Sigmoid colon (tissue), 7 donors: ENCODE measurements at places on chromosomes 2 and 18. TPM values are rescaled to one million over a fixed set of nuclear protein-coding genes. Genes with fewer than 3 reads are reported as not detected.

The PROKR1 gene
- total RNA-seq, result not detected

DNA sequence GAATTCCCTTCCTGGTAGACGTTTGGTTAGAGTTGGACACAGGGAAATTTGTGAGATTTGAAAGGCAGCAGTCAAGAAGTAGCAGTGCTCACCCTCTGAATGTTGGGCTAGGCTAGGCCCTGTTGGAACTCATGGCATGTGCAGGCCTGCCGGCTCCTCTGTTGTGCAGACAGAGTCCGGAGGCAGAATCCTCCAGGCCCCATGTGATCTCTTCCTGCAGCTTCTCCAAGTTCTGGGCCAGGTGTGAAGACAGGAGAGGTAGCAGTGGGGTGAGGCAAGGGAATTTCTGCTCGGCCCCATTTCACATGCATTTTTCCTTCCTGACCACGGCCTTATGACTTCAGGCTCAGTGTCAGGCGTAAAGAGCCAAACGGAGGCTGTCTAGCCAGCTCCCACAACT is 36.9 kb upstream of the RAB31 start:
- no peak for DNase-seq
- H3K27me3 ChIP-seq, result no peaks in the 10 kb centered on the region
- H3K4me3 ChIP-seq, result no peak overlapping the region
- no peaks in the 10 kb centered on the region for H3K36me3 ChIP-seq
- H3K4me1 ChIP-seq, result no peaks in the 10 kb centered on the region

The BCL11A gene
- total RNA-seq, result 17.4 TPM

DNA sequence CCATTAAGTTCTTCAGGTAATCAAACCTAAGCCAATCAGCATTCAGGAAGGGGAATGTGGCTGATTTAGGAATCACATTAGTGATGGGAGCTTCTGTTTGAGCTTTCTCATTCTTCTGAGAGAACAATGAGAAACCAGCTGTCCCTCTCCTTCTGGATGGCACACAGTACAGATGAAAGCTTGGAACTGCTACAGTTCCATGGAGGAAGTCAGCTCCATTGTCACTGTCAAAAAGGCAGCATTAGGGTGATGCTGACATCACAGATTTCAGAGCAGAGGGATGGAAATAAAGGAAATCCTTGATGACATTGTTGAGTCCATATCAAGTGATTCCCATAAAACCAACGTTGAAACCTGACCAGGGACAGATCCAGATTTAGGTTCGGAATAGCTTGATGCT is 36.1 kb upstream of the ACYP2 start:
- H3K27ac ChIP-seq, result no peak overlapping the region
- no peaks in the 10 kb centered on the region for H3K27me3 ChIP-seq
- H3K36me3 ChIP-seq, result no peaks in the 10 kb centered on the region
- no peak for DNase-seq
- no peaks in the 10 kb centered on the region for H3K4me1 ChIP-seq

DNA sequence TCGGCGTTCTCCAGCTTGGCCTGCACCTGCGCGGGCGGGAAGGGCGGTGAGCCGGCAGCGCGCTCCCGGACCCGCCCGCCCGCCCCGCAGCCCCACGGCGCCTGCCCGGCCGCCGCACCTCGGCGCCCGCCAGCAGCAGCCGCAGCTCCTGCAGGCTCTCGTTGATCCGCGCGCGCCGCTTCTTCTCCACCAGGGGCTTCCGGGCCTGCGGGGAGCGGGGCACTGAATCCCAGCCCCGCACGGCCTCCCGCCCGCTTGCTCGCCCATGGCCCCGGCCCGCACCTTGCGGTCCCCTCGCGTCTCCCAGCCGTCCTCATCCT is 335 bp downstream of the HES6 start:
- peak overlapping the region; percentile 76 for H3K4me3 ChIP-seq
- H3K36me3 ChIP-seq, result no peaks in the 10 kb centered on the region
- peak; percentile 70 for DNase-seq
- no peaks in the 10 kb centered on the region for H3K27me3 ChIP-seq
- H3K4me1 ChIP-seq, result peaks cover 51% of the 10 kb centered on the region
- H3K27ac ChIP-seq, result peak overlapping the region; percentile 81

- H3K36me3 ChIP-seq, result no peaks in the 10 kb centered on the region
- no peaks in the 10 kb centered on the region for H3K27me3 ChIP-seq
- DNase-seq, result no peak
Observed at GRCh38 chr2:217218269-217219163, 358.7 kb upstream of the TNP1 start.

The NT5DC4 gene
- total RNA-seq, result not detected

- H3K36me3 ChIP-seq, result no peaks in the 10 kb centered on the region
- H3K27me3 ChIP-seq, result no peaks in the 10 kb centered on the region
- no peak for DNase-seq
- H3K27ac ChIP-seq, result peak overlapping the region; percentile 97
- H3K4me1 ChIP-seq, result peaks cover 69% of the 10 kb centered on the region
- H3K4me3 ChIP-seq, result no peak overlapping the region
Observed at GRCh38 chr2:127669056-127669455, 6.3 kb downstream of the LIMS2 start.

GRCh38 chr2:21165350-21165749 is 41.6 kb downstream of the TDRD15 start:
- DNase-seq, result no peak
- H3K36me3 ChIP-seq, result no peaks in the 10 kb centered on the region
- H3K27ac ChIP-seq, result no peak overlapping the region
- H3K4me1 ChIP-seq, result no peaks in the 10 kb centered on the region

The C2orf72 gene
- 0.36 TPM for total RNA-seq

DNA sequence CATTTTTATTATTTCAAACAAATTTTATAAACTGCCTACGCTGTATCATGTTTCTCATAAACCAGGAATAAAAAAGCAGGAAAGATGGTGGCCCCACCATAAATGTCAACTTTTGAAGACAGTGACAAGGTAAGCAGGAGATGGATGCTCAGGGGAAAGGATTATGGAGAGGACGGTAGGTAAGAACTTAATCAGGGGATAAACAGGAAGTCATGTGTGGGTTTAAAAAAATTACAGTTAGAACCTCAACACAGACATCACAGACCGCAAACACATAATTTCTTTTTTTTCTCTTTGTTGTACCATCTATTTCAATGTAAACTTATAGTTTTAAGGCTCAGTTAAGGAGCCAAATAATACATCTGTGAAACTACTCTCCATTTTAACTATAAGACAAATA is 575.2 kb upstream of the SLC8A1 start:
- H3K27me3 ChIP-seq, result no peaks in the 10 kb centered on the region
- H3K4me1 ChIP-seq, result no peaks in the 10 kb centered on the region
- no peak for DNase-seq
- H3K27ac ChIP-seq, result no peak overlapping the region

- DNase-seq, result peak; percentile 65
- no peaks in the 10 kb centered on the region for H3K36me3 ChIP-seq
- H3K4me3 ChIP-seq, result peak overlapping the region; percentile 23
- no peaks in the 10 kb centered on the region for H3K4me1 ChIP-seq
- no peak overlapping the region for H3K27ac ChIP-seq
Observed at GRCh38 chr2:133674433-133675331, 106.4 kb upstream of the NCKAP5 start.

DNA sequence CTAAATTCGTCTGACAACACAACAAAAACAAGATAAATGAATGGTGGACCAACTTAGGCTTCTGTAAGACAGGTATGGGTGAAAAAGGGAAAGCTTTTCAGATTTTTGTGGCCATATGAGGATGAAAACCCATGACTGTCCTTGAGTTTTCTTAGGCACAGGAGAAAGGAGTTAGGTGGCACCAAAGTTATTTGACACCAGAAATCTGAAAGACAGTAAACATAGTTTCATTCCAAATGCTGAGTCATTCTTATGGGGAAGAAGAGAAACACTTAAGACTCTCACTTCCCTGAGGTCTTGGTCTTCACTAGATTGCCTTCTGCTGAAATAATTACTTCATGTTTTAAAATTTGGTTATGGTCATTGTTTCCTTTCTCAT is 5.2 kb upstream of the GPD2 start:
- peak overlapping the region; percentile 32 for H3K27ac ChIP-seq
- peaks cover 12% of the 10 kb centered on the region for H3K4me1 ChIP-seq
- no peaks in the 10 kb centered on the region for H3K27me3 ChIP-seq
- no peak overlapping the region for H3K4me3 ChIP-seq
- H3K36me3 ChIP-seq, result no peaks in the 10 kb centered on the region

- no peak overlapping the region for H3K27ac ChIP-seq
- no peaks in the 10 kb centered on the region for H3K36me3 ChIP-seq
- H3K4me1 ChIP-seq, result no peaks in the 10 kb centered on the region
- no peak for DNase-seq
- H3K4me3 ChIP-seq, result no peak overlapping the region
- peaks cover 17% of the 10 kb centered on the region for H3K27me3 ChIP-seq
Observed at GRCh38 chr18:79868168-79868784, 70.5 kb downstream of the KCNG2 start.

The GPBAR1 gene
- 5.3 TPM for total RNA-seq

The KANSL1L gene
- 46.0 TPM for total RNA-seq

GRCh38 chr2:15230599-15231192 is 330.4 kb downstream of the NBAS start:
- no peak overlapping the region for H3K27ac ChIP-seq
- no peaks in the 10 kb centered on the region for H3K4me1 ChIP-seq
- H3K36me3 ChIP-seq, result peaks cover 2% of the 10 kb centered on the region
- no peak overlapping the region for H3K4me3 ChIP-seq
- DNase-seq, result no peak

The LMAN2L gene
- 23.2 TPM for total RNA-seq
